Naive B cell (primary cell): ENCODE measurements at places on chromosomes 3 and 15.

GRCh38 chr15:42595626-42596240 lies 20.3 kb downstream of the STARD9 start:
- peaks cover 5% of the 10 kb centered on the region for H3K36me3 ChIP-seq
- no peak overlapping the region for H3K27ac ChIP-seq
- H3K27me3 ChIP-seq = no peaks in the 10 kb centered on the region

GRCh38 chr3:194587438-194587931 lies 45.7 kb downstream of the TMEM44 start:
- H3K27ac ChIP-seq = no peak overlapping the region
- H3K36me3 ChIP-seq = no peaks in the 10 kb centered on the region
- H3K27me3 ChIP-seq = no peaks in the 10 kb centered on the region
- H3K4me3 ChIP-seq = no peak overlapping the region
- H3K4me1 ChIP-seq = peaks cover 16% of the 10 kb centered on the region
- DNase-seq = no peak

DNA sequence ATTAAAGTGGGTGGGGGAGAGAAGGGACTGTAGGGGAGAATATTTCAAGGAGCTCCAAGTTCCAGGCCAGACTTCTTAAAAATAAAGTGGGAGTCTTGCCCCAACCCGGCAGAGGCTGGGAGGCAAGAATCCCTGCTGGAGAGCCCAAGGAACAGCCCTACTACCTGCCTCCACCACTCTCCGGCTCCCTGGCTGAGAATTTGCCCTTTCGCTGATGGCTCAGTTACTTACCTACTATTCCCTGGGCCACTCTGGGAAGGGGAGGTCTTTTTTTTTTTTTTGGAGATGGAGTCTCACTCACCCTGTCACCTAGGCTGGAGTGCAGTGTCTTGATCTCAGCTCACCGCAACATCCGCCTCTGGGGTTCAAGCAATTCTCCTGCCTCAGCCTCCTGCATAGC lies 15.5 kb downstream of the MYL3 start:
- peaks cover 6% of the 10 kb centered on the region for H3K4me1 ChIP-seq
- no peaks in the 10 kb centered on the region for H3K27me3 ChIP-seq
- no peak overlapping the region for H3K4me3 ChIP-seq
- no peak overlapping the region for H3K27ac ChIP-seq

- peaks cover 91% of the 10 kb centered on the region for H3K4me1 ChIP-seq
- peak overlapping the region; percentile 84 for H3K4me3 ChIP-seq
- H3K36me3 ChIP-seq = no peaks in the 10 kb centered on the region
- no peaks in the 10 kb centered on the region for H3K27me3 ChIP-seq
- peak overlapping the region; percentile 73 for H3K27ac ChIP-seq
Measured at GRCh38 chr3:121998611-121999473, 23.2 kb downstream of the ILDR1 start.

GRCh38 chr15:68205954-68206539 lies 915 bp upstream of the CALML4 start:
- DNase-seq = no peak
- H3K27me3 ChIP-seq = no peaks in the 10 kb centered on the region
- H3K27ac ChIP-seq = no peak overlapping the region

GRCh38 chr3:111103807-111104206 lies 32.2 kb downstream of the NECTIN3 start:
- no peak for DNase-seq
- no peaks in the 10 kb centered on the region for H3K36me3 ChIP-seq
- peaks cover 6% of the 10 kb centered on the region for H3K27me3 ChIP-seq
- H3K4me3 ChIP-seq = no peak overlapping the region
- no peak overlapping the region for H3K27ac ChIP-seq

GRCh38 chr3:9087831-9088413 lies 124.7 kb upstream of the RAD18 start:
- H3K36me3 ChIP-seq = no peaks in the 10 kb centered on the region
- no peaks in the 10 kb centered on the region for H3K4me1 ChIP-seq
- no peak for DNase-seq
- H3K27ac ChIP-seq = no peak overlapping the region
- H3K4me3 ChIP-seq = no peak overlapping the region

- H3K27me3 ChIP-seq = peaks cover 10% of the 10 kb centered on the region
- no peak overlapping the region for H3K27ac ChIP-seq
- no peaks in the 10 kb centered on the region for H3K4me1 ChIP-seq
Measured at GRCh38 chr3:25820366-25820765, 30.5 kb downstream of the OXSM start.

GRCh38 chr15:98647026-98647773 lies 1.1 kb upstream of the IGF1R start:
- DNase-seq = peak; percentile 76
- peaks cover 8% of the 10 kb centered on the region for H3K36me3 ChIP-seq
- H3K27ac ChIP-seq = no peak overlapping the region
- peaks cover 25% of the 10 kb centered on the region for H3K4me1 ChIP-seq

DNA sequence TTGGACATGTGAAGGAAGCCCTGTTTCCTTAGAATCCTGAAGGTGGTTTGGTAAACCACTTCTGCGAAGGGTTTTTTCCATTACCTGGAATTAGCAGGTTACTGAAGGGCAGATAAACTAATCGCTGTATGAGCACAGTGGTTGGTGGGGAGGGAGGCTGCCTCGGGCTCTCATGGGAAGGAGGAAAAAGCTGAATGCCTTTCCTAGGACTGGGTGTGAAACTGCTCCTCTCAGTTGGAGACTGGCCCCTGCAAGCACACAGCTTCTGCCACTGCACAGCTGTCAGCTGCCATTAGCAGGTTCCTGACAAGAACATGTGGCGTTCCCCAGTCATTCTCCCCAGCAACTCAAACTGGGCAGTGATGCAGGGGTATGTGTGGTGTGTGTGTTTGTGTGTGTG lies 376.3 kb downstream of the GAP43 start:
- H3K27ac ChIP-seq = no peak overlapping the region
- no peak for DNase-seq
- no peaks in the 10 kb centered on the region for H3K4me1 ChIP-seq
- no peaks in the 10 kb centered on the region for H3K27me3 ChIP-seq

DNA sequence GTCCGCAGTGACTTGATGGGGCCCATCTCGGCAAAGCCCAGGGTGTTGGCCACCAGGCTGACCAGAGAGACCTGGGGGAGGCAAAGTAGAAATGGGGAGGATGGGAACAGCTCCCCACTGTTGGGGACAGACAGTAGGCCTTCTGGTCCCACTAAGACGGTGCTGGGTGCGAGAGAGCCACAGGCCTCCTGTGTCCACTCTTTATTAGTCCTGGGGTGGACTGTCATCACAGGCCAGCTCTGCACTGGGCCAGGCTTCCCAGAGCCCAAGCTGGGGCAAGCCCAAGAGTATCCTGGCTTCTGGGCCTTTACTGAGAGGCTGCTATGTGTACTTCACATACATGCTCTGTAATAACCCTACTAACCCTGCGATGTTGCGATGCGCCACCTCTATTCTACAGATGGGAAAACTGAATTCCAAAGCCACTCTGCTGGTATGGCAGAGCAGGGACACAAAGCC lies 66.4 kb downstream of the EXOG start:
- H3K27ac ChIP-seq = no peak overlapping the region
- no peaks in the 10 kb centered on the region for H3K36me3 ChIP-seq
- H3K27me3 ChIP-seq = no peaks in the 10 kb centered on the region
- no peak for DNase-seq
- no peak overlapping the region for H3K4me3 ChIP-seq

DNA sequence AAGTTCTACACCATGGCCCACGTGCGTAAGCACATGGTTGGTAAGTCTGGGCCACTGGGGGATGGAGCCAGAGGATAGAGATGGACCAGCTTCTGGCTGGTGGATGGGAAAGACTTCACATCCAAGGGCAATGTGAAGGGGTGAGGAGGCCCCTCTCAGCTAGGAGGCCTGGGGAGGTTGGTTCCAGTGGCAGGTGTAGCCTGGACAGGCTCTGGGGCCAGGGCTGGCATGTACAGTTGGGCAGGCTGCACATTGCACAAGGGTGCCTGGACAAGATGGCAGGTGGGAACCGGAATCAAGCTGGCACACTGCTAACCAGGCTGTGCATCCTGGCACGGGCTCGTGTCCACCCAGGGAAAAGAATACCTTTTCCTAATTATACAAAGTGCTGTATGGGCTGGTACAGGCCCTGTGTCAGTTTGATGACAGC lies 8.1 kb downstream of the ZBTB47 start:
- no peak overlapping the region for H3K4me3 ChIP-seq
- peaks cover 31% of the 10 kb centered on the region for H3K4me1 ChIP-seq
- no peak for DNase-seq
- H3K27ac ChIP-seq = no peak overlapping the region

DNA sequence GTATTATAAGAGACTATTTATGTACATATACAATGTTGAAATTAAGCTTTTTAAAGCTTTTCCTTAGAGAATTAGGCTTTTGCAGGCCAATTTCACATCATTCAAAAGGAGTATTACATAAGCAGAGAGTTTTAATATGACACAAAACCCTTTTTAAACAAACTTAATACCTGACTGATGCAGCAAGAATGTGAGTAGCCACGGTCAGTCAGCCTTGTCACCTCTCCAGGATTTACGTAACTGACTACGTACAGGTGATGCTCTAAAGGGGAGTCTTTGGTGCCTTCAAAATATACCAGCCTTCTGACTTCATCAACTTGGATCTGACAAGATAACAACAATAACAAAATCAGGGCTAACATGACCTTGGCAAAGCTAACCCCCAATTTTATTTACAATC lies 44.2 kb upstream of the IGDCC4 start:
- peaks cover 19% of the 10 kb centered on the region for H3K36me3 ChIP-seq
- no peak overlapping the region for H3K27ac ChIP-seq
- DNase-seq = no peak
- no peak overlapping the region for H3K4me3 ChIP-seq
- no peaks in the 10 kb centered on the region for H3K27me3 ChIP-seq

GRCh38 chr3:18071833-18072232 lies 329.4 kb upstream of the TBC1D5 start:
- DNase-seq = no peak
- no peak overlapping the region for H3K4me3 ChIP-seq
- no peaks in the 10 kb centered on the region for H3K36me3 ChIP-seq
- peaks cover 6% of the 10 kb centered on the region for H3K27me3 ChIP-seq
- H3K27ac ChIP-seq = no peak overlapping the region

DNA sequence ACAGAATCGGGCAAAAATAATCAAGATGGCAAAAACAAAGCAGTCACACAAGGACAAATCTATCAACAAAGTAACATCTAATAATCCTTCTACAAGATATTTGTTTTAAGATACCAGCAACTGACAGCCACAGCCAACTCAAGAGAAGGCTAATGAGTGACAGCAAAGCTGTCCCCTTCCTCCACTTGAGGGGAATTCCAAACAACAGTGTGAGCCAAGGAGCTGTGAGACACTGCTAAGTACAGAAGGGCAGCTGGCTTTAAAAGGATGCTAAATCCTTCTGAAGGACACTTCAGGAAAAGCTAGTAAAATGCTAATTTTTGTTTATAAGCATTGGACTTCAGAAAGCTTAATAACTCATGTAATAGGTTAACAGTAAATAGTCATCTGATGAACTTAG lies 120.3 kb upstream of the GOLGA8J start:
- H3K36me3 ChIP-seq = no peaks in the 10 kb centered on the region
- H3K4me3 ChIP-seq = no peak overlapping the region
- H3K27me3 ChIP-seq = peaks cover 24% of the 10 kb centered on the region
- H3K4me1 ChIP-seq = no peaks in the 10 kb centered on the region
- H3K27ac ChIP-seq = no peak overlapping the region
- no peak for DNase-seq

GRCh38 chr3:51967384-51968169 lies at the start of gene PCBP4:
Gene PCBP4, minus strand, starts transcription at chr3:51967454. Its CDS starts 6,214 bp downstream, at chr3:51961240.
- H3K27ac ChIP-seq = no peak within 1 kb of the TSS
- peaks cover 32% of the 10 kb centered on the region for H3K4me1 ChIP-seq
- no peaks in the 10 kb centered on the region for H3K36me3 ChIP-seq

DNA sequence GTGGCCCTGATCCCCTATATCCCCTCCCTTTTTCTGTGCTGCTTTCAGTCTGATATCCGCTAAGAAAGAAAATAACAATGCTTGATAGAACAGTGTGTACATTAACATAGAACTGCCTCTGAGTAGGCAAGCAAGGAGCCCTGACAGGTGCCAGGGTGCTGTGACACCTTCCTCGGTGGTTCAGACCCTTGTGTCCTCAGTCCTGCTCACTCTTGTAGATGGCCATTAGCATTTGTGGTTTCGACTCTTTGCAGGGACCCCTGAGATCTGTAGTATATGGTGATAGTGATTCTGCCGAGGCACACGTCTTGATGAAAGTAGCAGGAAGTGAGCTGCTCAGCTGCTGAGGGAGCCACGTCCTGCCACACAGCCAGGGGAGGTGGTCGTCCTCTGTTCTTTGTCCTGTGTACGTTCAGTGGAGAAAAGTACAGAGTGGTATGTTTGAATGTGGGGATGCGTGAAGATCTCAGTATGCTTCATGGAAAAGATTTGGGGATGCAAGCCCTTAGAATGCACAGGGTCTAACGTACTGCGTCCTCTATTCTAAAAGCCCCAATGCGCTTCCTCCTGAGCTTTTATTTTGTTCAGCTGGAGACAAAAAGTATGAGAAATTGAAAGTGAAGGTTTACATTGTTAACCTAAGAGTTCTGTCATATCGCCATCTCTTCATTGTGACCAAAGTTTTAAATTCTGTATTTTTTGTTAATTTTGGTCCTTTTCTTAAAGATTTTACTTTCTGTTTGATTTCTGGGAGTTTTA lies 35.4 kb downstream of the PXYLP1 start:
- H3K27me3 ChIP-seq = peaks cover 9% of the 10 kb centered on the region
- H3K4me3 ChIP-seq = peak overlapping the region; percentile 92
- no peaks in the 10 kb centered on the region for H3K36me3 ChIP-seq
- H3K4me1 ChIP-seq = peaks cover 19% of the 10 kb centered on the region
- DNase-seq = peak; percentile 19
- H3K27ac ChIP-seq = peak overlapping the region; percentile 88

- DNase-seq = no peak
- H3K36me3 ChIP-seq = no peaks in the 10 kb centered on the region
- H3K27me3 ChIP-seq = peaks cover 14% of the 10 kb centered on the region
- no peak overlapping the region for H3K4me3 ChIP-seq
- no peak overlapping the region for H3K27ac ChIP-seq
- H3K4me1 ChIP-seq = peaks cover 12% of the 10 kb centered on the region
Measured at GRCh38 chr3:70658513-70659310, 346.3 kb upstream of the MDFIC2 start.

DNA sequence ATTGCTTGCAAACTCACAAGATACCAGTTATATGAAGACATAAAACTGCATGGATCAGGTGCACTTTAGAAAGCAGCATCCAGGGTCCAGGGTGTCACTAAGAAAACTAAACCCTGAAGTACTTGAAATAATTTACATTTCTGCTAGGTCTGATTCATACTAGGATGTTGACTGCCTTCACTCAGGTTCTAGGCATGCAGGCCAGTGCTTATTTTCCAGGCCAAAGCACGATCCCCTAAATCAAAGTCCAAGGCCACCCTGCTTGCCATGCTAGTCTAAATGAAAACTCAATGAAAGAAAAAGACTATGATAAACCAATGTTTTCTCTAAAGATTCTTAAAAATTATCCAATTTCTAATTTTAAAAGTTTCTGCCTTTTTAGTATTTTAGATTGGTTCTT lies 49.4 kb downstream of the GREM1 start:
- DNase-seq = no peak
- no peaks in the 10 kb centered on the region for H3K4me1 ChIP-seq
- no peak overlapping the region for H3K4me3 ChIP-seq
- H3K27me3 ChIP-seq = peaks cover 14% of the 10 kb centered on the region
- H3K27ac ChIP-seq = no peak overlapping the region

DNA sequence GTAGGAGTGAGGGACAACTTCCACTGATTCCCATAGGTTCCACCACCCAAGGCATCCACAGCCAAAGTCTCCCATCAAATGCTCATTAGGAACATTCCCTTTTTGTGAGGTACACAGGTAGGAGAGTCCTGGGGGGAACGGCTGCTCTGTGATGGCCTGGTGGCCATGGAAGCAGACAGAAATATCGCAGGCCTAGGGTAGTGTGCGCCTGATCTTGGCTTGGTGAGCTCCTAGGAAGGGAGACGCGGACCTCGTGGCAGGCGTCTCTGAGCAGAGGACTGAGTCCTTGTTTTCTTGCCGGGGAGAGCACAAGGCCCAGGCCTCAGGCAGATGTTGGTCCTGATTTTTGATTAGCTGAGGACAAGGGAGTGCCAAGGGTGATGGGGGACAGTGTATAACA lies 99.5 kb downstream of the SNRPN start:
- H3K36me3 ChIP-seq = peaks cover 69% of the 10 kb centered on the region
- H3K27ac ChIP-seq = no peak overlapping the region
- DNase-seq = no peak
- no peaks in the 10 kb centered on the region for H3K27me3 ChIP-seq
